ENCODE measurements at places on chromosomes 7 and 10.

- no peak for DNase-seq
Observed at GRCh38 chr7:5212633-5213285, 22.7 kb downstream of the WIPI2 start.

DNA sequence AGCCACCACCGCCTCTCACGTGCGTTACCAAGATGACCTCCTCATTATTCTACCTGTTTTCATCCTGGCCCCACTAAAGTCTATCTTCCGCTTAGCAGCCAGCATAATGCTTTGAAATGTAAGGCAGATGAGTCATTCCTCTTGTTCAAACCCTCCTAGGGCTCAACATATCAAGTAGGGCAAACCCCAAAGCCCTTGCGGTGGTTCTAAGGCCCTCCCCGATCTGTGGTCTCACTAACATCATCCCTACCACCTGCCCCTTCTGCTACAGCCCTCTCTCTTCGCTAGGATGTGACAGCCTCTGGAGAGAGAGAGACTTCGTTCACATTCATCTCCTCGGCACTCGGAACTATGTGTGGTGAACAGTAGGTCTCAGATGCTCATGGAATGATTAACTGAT lies 94.8 kb downstream of the SVIL start:
- DNase-seq: no peak

DNA sequence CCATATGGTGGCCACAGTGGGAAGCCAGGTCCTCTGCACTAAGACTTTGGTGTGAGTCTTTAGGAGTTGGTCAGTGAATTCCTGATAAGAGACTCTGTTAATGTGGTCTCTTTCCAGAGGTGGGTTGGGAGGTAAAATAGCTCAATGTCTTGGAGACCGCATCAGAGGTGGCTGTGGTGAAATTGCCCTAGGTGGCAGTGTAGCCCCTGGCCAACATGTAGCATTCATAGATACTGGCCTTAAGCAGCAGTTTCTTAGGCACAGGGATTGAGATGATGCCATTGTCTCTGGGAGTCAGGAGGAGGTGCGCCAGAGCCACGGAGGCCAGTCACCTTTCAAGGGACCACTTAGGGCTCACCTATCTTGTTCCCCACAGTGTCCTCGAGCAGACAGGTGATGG lies 202.8 kb downstream of the CREB5 start:
- DNase-seq: no peak

GRCh38 chr7:356691-357462 lies 66.9 kb downstream of the FOXL3 start:
- no peak for DNase-seq

DNA sequence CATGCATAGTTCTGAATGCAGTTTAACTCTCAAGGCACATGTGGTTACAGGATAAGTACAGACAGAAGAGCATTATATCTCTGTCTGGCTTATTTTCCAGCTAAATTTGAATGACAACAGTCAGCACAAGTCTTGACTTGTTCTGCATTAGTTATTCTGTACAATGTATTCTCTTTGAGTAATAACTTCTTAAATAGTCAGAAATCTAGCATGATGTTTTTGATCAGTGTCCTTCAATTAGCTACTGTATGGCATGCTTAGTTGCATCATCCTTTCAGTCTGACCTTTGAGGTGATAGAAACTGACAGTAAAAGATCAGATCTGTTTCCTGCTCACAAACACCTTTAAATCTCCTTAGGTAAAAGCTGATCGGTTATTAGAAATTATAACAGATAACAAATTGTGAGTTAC lies 118.1 kb downstream of the ARL4A start:
- no peak for DNase-seq

Measured in hematopoietic multipotent progenitor cell treated with erythropoietin and hydrocortisone succinate and interleukin-3 and kit ligand, for 17 days (in vitro differentiated cells).